ENCODE measurements at places on chromosomes 3 and 15.

- no peak for DNase-seq
Observed at GRCh38 chr15:62219799-62220198, 54.7 kb upstream of the C2CD4B start.

GRCh38 chr3:129687586-129688125 lies 81.2 kb upstream of the PLXND1 start:
- DNase-seq, result no peak

DNA sequence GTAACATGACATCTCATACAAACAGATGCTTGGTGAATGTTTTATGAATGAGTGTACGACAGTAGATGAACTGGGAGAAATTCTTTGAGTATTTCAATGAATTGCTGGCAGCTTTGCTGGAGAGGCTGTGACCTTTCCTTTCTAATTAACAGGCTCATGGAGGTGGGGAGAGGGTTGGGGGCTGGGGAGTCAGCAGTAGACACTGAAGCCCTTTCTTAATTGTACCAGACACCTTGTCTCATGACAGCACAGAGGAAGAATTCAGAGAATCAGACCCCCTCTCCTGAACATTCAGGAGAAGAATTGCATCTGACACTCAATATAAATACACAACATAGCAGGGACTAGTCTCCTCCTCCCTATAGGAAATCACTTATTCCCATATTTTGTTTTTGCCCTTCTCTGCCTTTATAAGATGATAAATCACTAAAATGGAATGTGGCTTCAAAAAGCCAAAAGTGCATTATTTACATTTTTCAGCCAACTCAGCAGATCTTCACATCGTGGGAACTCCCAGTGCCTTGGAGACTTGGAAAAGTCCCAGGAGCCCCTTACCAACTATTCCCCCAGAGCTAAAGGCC lies 66.2 kb upstream of the TPM1 start:
- DNase-seq, result no peak

- DNase-seq, result no peak
Observed at GRCh38 chr3:129197321-129197720, 13.6 kb upstream of the CNBP start.

GRCh38 chr15:22851513-22851912 lies 13.0 kb downstream of the NIPA2 start:
- no peak for DNase-seq

GRCh38 chr3:99625643-99626416 lies 12.6 kb upstream of the COL8A1 start:
- DNase-seq, result no peak

GRCh38 chr15:67564968-67565345 lies 22.5 kb downstream of the MAP2K5 start:
- no peak for DNase-seq

GRCh38 chr3:129688271-129688895 lies 81.9 kb upstream of the PLXND1 start:
- no peak for DNase-seq

GRCh38 chr3:54954022-54954421 lies 26.2 kb upstream of the LRTM1 start:
- DNase-seq, result no peak

GRCh38 chr15:65641768-65642475 lies 20.2 kb downstream of the SLC24A1 start:
- DNase-seq, result no peak

DNA sequence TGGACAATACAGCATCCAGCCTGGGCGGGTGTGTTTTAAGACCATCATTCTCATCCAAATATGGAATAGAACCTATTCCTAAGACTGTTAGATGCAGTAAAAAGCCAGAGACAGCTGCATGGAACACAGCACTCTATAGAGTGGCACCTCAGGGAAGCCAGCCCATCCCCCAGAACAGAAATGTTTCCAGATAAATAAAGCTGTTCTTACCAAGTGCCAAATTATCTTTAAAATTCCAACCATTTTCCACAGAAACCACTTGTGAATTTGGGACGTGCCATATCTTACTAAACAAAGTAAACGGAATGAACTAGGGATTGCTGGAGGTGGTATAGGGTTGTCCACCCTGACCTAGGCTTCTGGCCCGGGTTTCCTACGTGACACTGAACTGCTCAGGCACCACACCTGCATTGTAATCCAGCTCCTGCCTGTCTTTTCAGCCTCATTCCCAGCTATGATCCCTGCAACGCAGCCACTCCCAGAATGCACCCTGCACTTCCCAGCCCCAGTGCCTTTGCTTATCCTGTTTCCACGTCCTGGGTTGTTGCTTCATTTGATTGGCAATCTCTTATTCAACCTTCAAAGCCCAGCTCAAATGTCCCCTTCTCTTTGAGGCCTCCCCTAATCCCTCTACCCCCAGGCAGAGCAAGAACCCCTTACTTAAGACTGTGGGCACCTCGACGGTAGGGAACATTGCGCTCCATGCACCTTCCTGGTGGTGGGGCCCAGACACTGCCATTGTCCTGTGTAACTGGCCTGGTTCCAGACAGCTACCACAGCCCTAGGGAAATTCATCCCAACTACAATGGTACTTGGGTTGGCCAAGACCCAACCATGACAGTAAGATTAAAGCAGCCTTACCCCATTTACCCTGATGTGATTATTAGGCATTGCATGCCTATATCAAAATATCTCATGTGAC lies 100.2 kb downstream of the IQSEC1 start:
- no peak for DNase-seq

DNA sequence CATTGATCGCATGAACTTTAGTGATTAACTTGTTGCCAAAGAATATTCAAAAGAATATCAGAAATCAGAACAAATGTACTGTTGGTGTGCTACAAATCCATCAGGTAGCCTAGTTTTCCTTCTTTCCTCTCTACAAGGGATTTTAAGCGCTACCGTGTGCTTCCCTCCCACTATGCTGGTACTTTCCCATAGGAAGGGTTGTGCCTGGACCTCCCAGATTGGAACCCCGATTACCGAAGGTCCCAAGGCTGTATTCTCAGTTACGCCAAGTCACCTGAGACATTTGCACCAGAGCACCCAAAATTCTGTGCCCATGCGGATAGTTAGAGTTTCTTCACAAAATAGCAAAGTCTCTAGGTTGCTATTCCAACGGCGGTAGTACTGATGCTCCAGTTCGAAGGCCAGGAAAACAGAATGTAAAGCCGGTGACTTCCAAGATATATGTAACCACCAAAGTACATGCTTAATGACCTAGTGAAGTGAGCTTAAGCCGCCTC lies 23.4 kb upstream of the GATM start:
- no peak for DNase-seq

DNA sequence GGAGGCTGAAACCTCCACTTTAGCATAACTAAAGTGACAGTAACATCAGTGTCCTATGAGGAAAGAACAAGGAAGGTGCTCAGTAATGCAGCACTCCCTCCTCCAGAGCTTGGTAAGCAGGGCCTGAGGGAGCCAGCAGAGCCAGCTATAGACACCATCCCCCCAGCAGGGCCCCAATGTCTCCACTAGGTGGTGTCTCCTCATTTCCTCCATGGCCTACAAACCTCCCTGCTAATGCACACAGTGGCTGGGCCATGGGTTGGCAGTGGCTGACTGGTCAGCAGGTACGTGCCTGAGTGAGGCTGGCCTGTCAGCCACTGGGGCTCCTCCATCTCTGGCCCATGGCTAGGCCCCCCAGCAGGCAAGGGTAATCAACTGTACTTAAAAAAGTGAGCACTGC lies 13.6 kb downstream of the MRPS25 start:
- no peak for DNase-seq

DNA sequence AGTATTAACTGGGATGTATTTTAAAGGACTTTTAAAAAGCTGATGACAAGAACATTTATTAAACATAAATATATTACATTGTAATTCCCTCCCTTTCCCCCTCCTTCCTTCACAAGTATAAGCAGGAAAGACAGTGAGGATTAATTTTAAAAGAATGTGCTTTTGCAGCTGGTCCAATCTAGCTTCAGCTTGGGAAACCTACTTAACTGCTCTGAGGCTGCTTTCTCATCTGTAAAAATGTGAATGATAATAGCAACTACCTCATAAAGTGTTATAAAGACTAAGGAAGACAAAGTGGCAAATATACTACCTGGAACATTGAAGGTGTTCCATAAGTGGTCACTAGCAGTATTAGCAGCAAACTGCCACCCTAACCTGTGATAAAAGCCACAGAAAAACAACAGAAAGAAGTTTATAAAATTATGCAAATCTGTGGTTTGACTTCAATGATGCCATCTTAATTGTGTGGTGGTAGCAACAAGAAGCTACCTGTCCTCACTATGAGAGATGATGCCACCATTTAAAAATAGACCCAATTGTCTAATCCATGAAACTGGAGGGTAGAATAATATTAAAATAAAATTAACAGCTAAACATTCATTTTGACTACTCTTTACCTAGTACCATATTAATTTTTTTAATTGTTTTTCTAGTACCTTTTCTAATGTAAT lies 20.0 kb downstream of the DHX36 start:
- DNase-seq, result no peak

DNA sequence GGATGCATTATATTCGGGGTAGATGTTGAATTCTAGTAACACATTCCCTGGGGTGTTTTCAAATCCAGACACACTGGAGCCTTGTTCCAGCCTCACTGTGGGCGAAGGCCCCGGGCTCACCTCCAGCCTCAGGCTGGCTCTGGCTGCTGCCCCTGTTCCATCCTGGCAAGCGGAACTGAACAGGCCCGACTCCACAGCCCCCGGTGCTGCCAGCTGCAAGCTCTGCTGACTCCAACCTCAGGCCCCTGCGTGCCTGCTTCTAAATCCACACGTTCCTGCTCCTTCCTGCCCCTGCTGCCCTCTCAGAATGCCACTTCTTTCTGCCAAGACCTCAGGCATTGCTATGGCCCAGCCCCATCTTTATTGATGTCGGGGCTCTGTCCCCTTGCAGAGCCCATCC lies 90.6 kb downstream of the LIPC start:
- no peak for DNase-seq

- no peak for DNase-seq
Observed at GRCh38 chr15:52112203-52112750, 298 bp downstream of the BCL2L10 start.

DNA sequence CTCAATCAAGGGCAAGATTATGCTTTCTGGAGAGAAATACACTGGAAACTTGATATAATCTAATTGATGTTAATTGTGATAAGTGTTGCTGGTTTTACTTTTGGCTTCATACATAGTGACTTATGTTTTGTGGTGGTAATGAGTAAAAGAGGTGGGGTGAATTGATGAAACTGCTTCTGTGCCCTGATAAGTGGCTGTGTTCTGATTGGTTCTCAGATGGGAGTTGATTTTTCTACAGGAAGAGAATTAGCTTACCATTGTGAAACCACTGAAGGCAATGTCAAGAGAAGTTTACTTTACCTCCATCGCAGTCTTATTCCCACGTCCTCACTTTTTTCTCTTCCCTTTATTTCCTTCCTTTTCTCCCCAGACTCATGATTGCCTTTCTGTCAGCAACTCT lies 23.8 kb downstream of the TMEM45A start:
- no peak for DNase-seq

DNA sequence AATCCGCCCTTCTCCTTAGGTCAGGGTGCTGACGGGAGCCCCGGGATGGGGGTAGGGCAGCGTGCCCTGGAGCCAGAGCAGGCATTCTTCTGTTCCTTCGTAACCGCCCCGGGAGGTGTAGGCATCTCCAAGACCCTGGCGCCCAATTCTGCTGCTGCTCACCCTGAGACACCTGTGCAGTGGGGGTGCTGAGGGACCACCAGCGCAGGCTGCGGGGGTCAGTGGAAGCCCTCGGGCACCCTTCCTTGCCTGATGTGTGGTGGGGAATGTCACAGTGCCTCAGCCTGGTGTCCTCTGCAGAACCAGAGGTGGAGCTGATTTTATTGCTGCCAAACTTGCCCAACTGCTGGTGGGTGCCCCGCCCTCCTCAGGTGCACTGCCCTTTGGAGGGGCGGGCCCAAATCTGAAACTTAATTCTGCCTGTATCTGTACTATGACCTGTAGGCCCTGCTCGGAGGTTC lies 7.3 kb downstream of the CSK start:
- no peak for DNase-seq

GRCh38 chr3:133283958-133284807 lies 115.7 kb upstream of the BFSP2 start:
- no peak for DNase-seq

DNA sequence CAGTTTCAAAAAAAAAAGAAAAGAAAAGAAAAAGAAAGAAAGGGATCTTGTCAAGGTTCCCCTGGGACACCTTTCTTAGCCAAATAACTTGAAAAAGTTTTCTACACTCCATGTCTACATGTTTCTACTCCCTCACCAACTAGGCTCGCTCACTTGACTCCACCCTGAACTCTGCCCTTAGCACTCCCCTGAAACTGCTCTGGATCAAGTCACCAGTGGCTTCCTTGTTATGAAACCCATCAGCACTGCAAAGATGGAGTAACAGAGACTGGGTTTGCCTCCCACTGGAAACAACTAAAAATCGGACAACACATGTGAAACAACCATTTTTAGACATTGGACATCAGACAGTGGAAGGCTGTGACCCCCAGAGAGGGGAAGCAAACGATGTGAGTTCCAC lies 36.8 kb downstream of the TMEM40 start:
- no peak for DNase-seq

DNA sequence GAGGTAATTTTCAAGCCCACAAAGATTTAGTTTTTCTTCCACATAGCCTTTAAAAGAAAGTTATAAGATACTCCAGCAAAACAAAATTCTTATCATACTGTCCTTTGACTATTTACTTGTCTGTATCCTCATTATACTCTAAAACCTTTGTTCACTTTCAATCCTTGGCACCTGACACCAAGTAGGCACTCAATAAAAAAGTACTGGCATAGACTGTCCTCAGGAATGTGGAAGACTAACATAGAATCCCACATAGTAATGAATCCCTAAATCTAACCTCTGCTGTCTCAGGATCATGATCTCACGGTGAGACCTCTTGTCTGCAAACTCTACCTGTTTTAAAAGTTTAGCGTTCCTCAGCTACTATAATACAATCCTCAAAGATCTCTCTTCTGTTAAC lies 21.6 kb downstream of the PHC3 start:
- DNase-seq, result no peak

DNA sequence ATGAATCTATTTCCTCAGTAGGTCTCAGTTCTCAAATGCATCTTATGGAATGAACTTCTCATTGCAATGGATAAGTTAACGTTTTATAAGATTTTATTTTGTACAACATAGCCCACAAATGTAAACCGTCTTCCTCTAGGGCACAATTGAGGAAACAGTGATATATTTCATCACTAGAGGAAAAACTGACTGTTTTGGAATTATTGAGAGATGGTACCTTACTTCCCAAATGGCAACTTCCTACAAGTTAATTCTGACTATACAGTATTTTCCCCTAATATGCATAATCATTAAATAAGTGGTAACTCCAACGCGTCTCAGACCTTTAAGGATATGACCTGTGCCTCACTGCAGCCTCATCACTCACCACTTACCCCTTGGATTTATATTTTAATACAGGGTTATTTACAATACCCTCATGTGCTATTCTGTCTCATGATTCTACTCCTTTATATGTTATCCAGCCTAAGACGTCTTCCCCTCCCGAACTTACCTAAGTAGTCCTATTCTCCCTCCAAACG lies 13.3 kb downstream of the GABPB1 start:
- no peak for DNase-seq

Data from stimulated activated CD8-positive, alpha-beta memory T cell treated with anti-CD3 and anti-CD28 coated beads, Interleukin-7, amount 100 ng/mL, for 48 hours (primary cell).